ENCODE measurements at places on chromosomes 7 and 10.

GRCh38 chr7:128409596-128410450, at the start of gene IMPDH1:
IMPDH1 (minus strand) TSS chr7:128409982; CDS start chr7:128409901, 81 bp downstream.
- peak; percentile 98 for DNase-seq

GRCh38 chr7:155449008-155449868, 8.7 kb upstream of the EN2 start:
- DNase-seq: peak; percentile 30

DNA sequence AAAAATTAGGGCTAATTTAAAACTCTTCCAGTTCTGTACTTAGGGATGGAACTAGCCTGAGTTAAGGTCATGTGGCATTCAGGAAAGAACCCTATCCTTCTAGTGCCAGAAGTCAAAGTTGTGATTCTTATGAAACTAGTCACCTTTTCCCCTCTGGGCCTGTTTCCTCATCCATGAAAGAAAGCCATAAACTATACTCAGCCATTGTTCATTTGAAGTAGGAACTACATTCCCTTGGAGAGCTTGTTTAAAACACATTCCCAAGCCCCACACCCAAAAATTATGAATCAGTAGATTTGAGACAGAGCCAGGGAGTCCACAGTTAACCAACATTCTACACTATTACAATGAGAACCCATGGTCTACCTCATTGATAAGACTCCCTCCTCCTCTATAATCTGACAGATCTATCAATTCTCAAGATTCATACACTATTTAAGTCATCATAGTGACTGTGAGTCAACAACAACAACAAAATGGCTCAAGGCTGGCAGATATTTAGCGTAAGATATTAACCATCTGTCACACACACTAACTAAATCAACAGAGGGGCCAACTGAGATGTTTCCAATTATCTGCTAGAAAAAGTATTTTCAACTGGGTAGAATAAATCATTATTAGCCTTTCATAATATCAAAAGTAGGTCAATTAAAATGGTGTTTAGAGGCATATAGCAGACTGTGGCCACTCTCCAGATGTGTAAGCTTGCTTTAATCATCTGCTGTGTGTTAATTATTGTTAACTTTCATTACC, 102.3 kb downstream of the SLC25A13 start:
- DNase-seq: no peak

DNA sequence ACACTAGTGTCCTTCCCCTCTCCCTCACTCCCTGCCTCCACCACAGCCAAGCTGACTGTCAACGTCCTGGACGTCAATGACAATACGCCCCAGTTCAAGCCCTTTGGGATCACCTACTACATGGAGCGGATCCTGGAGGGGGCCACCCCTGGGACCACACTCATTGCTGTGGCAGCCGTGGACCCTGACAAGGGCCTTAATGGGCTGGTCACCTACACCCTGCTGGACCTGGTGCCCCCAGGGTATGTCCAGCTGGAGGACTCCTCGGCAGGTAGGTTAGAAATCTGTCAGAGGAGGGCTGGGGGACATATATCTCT, 24.9 kb upstream of the VSIR start:
- DNase-seq: no peak

GRCh38 chr10:59513558-59513957, 151.2 kb upstream of the FAM13C start:
- DNase-seq: no peak

DNA sequence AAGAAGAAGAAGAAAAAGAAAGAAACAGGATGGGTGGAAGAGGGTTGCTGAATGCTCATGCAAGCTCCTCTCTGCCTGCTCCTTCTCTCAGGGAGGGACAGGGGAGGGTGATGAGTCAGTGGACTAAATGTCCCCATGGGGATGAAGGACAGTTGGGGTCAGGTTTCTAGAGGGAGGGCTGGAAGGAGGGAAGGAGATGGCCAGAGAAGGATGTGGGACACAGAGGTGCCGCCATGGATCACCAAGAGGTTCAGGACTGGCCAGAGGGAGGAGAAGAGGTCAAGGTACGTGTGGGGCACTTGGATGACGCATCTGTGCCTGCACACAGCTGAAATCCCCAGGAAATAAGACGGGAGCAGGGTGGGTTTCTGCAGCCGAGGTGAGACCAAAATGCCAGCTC, 88.9 kb upstream of the GTF2I start:
- no peak for DNase-seq

GRCh38 chr10:127911218-127911866, 4.4 kb downstream of the PTPRE start:
- no peak for DNase-seq

DNA sequence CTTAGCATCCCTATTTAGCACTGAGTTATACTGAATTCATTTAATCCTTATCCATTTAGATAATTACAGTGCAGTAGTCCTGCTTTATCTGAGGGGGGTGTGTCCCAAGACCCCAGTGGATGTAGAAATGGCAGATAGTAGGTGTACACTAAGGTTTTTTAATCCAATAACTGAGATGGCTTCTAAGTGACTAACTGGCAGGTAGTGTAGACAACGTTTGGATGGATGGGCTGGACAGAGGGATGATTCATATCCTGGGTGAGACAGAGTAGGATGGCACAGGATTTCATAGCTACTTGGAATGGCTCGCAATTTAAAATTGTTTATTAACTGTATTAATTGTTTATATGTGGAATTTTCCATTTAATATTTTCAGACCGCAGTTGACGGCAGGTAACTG, 295.6 kb downstream of the CCDC3 start:
- DNase-seq: no peak

GRCh38 chr7:94003446-94004023, 620 bp downstream of the BET1 start:
- peak; percentile 25 for DNase-seq

DNA sequence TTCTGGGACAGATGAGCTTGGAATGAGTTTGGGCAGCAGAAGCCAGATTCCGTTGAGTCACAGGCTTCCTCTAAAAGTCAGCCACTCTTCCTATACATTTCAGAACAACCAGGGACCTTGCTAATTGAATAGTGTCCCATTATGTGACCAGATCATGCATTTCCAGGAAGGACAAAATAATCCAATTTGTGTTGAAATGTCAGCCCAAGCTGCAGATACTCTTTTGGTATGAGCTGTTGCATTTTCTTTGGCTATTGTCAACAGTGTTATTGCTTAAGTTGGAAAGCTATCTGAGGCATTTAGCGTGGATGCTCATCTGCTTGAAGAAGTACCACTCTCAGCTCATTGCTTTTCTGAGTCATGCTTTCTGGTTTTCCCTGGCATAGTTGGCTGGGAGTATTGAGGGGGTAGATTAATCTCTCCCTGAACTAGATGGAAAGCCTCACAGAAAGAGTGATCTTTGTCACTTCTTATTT, 223.7 kb upstream of the HABP2 start:
- no peak for DNase-seq

- no peak for DNase-seq
Observed at GRCh38 chr7:482521-483083, 37.0 kb downstream of the PDGFA start.

DNA sequence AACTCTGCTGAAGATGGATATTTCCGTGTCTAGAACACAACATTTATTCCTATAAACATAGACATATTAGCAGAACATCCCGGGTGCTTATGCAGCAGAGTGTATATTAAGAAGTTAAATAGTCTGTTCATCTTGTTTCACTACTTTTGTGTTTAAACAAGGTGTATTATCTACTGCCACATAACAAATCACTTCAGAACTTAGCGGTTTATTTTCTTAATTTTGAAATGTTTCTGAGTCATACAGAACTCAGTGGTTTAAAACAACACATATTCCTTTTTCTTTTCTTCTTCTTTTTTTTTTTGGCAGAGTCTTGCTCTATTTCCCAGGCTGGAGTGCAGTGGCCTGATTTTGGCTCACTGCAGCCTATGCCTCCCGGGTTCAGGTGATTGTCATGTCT, 25.8 kb downstream of the DENND10 start:
- no peak for DNase-seq

DNA sequence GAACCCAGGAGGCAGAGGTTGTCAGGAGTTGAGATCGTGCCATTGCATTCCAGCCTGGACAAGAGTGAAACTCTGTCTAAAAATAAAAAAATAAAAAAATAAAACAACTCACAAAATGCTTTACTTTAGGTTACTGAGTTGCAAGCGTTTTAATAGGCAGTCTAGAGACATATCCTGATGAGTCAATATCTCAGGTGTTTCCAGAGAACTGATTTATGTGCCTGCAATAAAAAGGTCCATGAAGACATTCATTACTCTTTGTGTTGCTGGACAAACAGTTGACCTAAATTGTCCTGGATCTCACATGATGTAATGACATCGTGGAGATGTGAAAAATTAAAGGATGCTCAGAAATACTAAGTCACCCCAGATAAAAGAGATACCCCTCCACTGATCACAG, 31.5 kb downstream of the CDNF start:
- no peak for DNase-seq

- DNase-seq: no peak
Observed at GRCh38 chr7:40542982-40543741, 408.4 kb downstream of the SUGCT start.

DNA sequence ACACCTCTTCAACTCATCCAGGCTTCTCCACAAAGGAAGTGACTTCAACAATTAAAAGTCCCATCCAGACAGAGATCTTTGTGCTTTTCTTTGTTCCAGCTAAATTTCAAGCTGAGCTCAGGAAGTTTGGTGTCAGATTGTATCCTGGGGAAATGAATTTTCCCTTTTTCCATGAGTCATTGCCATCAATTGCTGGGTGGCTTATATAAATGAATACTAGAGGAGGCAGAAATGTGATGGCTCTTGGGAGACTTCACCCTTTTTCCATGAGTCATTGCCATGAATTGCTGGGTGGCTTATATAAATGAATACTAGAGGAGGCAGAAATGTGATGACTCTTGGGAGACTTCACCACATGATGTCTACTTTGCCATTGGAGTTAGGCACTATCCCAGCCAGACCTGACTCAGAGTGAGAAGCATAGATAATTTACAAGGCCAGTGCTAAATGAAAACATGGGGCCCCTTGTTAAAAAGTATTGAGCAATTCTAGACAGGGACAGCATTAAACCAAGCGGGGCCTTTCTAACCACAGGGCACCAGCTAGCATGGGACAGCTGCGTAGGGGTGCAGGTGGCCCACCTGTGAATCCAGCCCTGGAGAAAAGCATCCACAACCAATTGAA, 339.2 kb upstream of the PODXL start:
- DNase-seq: no peak

DNA sequence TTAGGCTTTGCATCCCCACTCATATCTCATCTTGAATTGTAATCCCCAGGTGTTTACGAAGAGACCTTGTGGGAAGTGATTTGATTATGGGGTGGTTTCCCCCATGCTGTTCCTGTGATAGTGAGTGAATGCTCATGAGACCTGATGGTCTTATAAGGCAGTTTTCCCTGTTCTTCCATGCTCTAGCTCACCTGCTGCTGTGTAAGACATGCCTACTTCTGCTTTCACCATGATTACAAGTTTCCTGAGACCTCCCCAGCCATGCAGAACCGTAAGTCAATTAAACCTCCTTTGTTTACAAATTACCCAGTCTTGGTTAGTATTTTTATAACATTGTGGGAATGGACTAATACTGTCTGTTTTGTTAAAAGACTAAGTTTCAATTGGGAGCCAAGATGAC, 35.3 kb upstream of the ZNF92 start:
- no peak for DNase-seq

DNA sequence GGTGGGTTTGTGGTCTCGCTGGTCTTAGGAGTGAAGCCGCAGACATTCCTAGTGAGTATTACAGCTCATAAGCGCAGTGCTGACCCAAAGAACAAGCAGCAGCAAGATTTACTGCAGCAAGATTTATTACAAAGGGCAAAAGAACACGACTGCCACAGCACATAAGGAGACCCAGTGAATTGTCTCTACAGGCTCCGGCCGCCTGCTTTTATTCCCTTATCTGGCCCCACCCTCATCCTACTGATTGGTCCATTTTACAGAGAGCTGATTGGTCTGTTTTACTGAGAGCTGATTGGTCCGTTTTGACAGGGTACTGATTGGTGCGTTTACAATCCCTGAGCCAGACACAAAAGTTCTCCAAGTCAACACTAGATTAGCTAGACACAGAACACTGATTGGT, 82.1 kb downstream of the VIPR2 start:
- no peak for DNase-seq

- DNase-seq: peak; percentile 6
Observed at GRCh38 chr10:89134963-89135362, 72.2 kb downstream of the CH25H start.

GRCh38 chr10:130578532-130579289, 442.5 kb downstream of the GLRX3 start:
- no peak for DNase-seq

DNA sequence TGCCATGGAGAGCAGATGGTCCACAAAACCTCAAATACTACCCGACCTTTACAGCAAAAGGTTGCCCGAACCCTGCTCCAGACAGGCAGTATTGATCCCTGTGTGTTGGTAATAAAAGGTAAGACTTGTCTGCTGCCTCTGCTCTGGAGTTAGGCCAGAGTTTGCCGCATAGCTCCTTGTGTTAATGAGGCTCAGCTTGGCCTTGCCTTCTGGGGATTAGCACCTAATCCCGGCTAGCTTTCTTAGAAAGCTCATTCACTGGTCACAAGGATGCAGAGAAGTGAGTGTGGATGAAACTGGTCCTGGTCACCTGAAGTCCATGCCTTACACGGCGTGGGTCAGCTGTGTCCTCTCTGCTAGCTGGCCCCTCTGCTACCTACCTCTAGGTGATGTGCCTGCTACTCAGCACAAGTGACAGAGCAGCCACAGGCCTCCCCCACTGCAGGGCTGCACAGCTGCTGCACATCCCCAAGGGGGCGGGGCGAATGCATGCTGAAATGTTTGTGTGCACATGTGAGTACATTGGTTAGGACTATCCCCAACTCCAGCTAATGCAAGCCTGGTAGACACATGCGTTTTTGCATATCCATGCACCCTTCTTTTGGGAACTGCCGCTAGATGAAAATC, 31.7 kb upstream of the SYPL1 start:
- no peak for DNase-seq

Data from GM20000 (cell line).